ENCODE measurements at places on chromosomes 4 and X.

DNA sequence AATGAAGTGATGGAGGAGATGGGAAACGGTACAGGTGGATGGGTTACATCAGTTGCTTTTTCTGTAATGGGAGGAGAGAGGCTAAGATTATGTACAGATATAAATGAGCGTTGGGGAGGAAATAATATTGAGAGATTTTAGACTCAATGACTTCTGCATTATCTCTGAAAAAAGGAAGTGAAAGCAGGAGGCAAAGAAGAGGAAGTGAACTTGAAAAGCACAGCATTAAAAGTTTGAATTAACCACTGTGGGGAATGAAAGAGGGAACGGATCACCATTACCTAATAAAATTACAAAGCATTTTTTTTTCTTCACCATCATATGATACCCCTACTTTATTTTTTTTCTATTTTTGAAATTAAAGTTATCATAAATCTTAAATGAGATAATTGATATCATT, 1025.5 kb downstream of the RPA4 start:
- DNase-seq = no peak

- no peak for DNase-seq
These were observed 181.5 kb downstream of the GUCY2F start for GRCh38 chrX:109300415-109300814.

- DNase-seq = no peak
These were observed 25.7 kb upstream of the HS6ST2 start for GRCh38 chrX:132984058-132984650.

DNA sequence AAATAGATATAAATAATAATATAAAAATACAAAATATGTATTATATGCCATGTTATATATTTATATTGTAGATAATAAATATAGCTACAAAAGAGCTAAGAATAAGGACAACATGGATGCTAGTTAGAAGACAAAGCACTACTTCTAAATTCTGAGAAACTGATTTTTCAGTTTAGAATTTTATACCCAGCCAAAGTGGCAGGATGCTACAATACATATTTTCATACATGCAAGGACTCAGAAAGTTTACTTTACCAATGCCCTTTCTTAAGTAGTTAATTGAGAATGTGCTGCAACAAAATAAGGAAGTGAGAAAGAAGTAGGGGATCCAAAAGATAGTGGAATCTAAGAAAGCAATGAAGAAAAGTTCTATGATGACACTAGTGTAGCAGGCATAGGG, 64.5 kb downstream of the PDE5A start:
- no peak for DNase-seq

GRCh38 chr4:121252224-121252806, 88.2 kb upstream of the TNIP3 start:
- DNase-seq = peak; percentile 76

GRCh38 chr4:26860922-26861433, 337 bp downstream of the STIM2 start:
- peak; percentile 63 for DNase-seq

DNA sequence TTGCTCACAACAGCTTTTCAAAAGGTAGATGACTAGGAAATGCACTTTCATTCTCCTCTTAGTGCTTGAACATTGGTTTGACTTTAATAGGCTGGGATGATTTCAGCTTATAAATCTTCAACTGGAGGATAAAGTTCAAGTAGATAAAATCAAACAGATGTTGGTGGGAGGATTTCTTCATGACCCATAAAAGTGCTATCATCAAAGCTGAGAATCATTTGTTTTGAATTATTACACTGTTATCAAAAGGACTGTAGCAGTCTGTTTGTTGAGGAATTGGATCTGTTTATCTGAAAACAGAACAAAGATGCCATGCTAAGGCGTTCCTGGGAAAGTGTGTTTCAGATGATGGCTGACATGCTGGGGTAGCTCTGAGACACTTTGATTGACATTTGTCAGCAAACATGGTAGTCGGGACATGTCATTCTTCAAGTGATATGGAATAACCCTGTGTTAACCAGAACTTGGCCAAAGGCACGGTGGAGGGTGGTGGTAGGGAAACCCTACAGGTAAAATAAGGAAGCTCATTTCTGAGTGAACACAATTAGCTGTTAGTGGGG, 304.0 kb upstream of the PITX2 start:
- no peak for DNase-seq

GRCh38 chr4:54499308-54500074, 158.3 kb upstream of the KIT start:
- no peak for DNase-seq

DNA sequence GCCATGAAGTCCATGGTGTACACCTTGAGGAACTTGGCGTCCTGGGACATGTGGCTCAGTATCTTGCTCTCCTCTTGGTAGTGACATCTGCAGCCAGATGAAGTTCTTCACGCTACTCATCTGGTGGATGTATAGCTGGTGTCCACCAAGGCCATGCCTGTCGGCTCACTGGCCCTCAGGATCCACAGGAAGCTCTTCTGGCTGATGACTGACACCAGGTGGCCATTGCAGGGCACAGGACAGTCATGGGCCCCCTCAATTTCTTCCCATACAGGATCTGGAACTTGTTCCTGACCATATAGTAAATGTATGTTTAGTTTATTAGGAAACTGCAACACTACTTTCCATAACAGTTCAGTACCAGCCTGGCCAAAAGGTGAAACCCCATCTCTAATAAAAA, 10.3 kb upstream of the CLCN5 start:
- DNase-seq = no peak

DNA sequence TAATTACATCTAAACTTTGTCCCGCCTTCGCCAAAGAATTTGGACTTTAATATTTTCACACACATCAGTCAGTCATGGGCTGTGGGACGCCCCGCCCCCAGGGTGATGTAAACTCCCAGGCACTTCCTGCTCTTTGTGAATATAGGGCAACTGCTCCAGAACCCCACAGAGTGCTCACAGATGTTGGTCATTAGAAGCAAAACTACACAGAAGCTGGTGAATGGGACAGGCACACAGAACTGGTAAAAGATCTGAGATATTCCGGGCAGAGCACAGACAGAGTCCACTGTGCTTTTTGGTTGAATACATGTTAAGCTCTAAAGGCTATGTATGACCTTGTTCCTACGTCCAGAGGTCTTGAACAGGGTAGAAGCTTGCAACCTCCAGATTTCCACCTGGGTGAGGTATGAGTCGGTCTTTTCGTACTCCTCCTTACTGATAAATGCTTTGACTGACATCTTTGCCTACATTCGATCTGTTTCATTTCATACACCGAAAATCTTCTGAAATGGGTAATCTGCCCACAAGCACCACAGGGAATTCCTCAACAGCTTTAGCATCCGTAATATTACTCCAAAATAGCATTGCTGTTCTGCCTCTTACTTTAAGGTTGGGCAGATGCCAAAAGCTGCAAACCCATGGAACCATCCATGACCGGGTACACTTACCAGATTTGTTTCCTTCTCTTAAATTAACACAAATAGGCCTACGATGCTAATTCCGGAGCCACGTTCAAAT, 144.6 kb downstream of the AMELX start:
- no peak for DNase-seq

- no peak for DNase-seq
These were observed 26.8 kb downstream of the MGST2 start for GRCh38 chr4:139692309-139693012.

DNA sequence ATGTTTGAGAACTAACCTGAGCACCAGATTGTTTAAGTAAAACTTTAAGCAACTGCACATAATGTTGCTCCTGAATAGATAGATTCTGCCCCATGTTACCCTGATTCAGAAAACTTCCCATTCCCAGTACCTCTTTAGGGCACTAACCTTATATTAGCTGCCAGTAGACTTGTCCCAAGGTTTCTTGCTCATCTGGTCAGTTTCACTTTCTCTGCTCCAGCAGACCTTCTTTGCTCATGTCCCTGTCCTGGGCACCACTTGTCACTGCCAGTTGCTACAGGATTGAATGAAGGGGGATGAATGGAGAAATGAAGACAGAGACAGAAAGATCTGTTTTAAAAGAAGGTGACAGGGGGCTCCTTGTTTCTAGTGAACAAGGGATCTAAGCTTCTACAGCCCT, 65.2 kb upstream of the UGT2B10 start:
- no peak for DNase-seq

GRCh38 chr4:77183777-77184420, 26.9 kb downstream of the CCNG2 start:
- no peak for DNase-seq

- no peak for DNase-seq
These were observed 30.7 kb upstream of the KLHL8 start for GRCh38 chr4:87251106-87251505.
